Stimulated activated CD8-positive, alpha-beta memory T cell treated with anti-CD3 and anti-CD28 coated beads, Interleukin-15, amount 100 ng/mL, for 4 hours (primary cell): ENCODE measurements at places on chromosomes 4 and X.

DNA sequence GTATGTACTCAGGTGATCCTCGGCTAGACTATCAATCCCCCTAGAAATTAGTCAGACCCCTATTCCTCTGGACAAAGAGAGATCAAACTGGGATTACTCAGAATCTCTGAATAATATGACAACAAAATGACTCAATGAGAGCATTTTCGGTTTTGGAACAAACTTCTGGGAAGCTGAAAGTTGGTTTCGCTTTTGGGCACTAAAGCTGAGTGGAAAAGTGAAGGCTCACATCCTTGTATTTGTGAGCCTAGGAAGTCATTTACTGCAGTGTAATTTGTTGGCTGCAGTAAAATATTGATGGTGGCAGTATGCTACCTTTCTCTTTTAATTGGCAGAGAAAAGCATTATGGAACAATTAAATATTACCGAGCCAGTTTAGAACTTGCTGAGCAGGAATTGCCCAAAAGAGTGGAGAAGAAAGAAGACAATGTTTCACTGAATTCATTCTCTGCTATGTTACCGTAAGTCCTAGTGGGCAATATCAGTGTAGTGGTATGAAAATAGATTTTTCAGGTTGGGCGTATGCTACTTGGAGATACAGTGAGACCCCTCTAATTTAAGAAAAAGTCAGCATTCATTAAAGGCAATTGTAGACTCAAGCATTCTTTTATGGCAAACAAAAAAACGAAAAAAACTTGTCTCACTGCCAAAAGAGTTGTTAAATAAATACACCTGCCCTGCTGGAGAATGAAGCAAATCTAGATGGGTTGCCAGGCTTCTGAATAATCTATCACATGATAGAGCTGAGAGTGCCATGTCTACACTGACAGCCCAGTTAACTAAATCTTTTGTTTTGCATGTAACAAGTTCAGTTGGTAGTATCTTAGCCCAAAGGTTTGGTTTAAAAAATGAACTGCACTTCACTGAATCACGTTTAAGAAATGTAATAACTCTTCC, 69.6 kb downstream of the AGTR2 start:
- DNase-seq: no peak

DNA sequence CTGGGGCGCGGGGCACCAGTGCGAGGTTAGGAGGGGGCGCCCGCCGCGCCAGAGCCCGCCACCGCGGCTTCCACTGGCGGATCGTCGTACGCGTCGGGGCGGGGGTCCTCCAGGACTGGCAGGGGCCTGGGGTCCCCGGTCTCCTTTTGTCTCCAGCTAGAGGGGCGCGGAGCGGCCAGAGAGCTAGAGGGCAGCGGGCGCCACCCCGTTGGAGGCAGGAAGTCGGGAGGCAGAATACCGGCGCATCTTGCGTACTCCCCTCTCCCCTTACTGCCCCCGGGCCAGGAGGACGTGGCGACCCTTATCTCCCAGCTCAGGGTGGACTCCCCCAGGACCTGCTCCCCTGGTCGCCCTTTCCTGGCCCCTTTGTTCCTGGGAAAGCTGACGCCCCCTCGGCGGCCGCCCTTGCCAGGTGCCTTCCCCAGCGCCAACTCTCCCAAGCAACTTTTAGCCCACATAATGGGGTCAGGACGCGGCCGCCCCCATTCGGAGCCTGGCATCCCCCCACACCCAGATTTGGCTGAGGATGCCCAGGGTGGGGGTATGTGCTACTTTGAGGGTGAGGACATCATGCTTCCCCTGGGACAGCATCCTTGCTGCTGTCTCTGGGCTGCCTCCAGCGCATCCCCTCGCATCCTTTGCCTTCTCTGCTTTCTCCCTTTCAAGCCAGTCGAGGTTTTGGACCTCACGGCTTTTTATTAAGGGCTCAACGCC, 933 bp downstream of the CNKSR2 start:
- no peak for DNase-seq

DNA sequence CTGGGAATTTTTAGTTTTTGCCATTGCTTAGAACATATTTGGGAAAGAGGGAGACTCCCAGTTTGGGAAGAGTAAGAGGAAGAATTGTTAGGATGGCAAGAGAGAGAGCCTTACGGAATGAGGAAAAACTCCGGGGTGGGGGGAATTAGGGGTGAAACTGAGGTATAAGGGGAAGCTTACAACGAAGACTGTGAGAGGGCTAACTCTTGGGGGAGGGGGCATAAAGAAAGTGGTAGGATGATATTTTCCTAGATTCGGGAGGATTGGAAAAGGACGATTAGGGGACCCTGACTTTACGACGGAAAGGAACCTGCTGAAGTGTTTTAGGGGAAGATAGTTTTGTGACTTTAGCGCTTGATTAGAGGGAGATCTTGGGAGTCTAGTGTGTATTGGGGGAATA, 86.2 kb upstream of the HPRT1 start:
- no peak for DNase-seq

- no peak for DNase-seq
Observed at GRCh38 chrX:153417637-153418036, 6.4 kb downstream of the ZFP92 start.
